Activated CD4-positive, alpha-beta T cell treated with anti-CD3 and anti-CD28 coated beads, Interleukin-2, amount 10 ng/mL, durations not matched to agents 24 days and 14 days (primary cell): ENCODE measurements at places on chromosomes 2 and 18.

DNA sequence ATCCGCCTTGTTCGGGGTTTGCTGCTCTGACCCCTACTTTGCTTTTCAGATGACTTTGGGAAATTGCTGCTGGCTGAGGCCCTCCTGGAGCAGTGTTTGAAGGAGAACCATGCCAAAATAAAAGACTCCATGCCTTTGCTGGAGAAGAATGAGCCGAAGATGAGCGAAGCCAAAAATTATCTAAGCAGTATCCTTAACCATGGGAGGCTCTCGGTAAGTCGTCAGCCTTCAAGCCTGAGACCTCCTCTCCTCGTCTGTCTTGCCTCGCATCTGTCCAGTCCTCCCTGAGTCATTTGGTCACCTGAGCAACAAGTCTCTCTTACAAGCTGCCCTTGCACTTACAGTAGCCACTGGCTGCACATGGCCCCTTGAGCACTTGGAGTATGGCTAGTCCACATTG is 34.7 kb upstream of the MCFD2 start:
- no peak for DNase-seq
- H3K27ac ChIP-seq: peak overlapping the region; percentile 80
- peaks cover 60% of the 10 kb centered on the region for H3K36me3 ChIP-seq
- peaks cover 30% of the 10 kb centered on the region for H3K4me1 ChIP-seq
- no peaks in the 10 kb centered on the region for H3K27me3 ChIP-seq
- H3K4me3 ChIP-seq: no peak overlapping the region

GRCh38 chr2:217944366-217944765 is 58.4 kb downstream of the TNS1 start:
- peaks cover 5% of the 10 kb centered on the region for H3K4me1 ChIP-seq
- no peak overlapping the region for H3K4me3 ChIP-seq
- no peaks in the 10 kb centered on the region for H3K36me3 ChIP-seq
- no peak for DNase-seq

- no peak overlapping the region for H3K4me3 ChIP-seq
- no peak for DNase-seq
- H3K27me3 ChIP-seq: peaks cover 9% of the 10 kb centered on the region
- H3K36me3 ChIP-seq: no peaks in the 10 kb centered on the region
These were observed 101.5 kb upstream of the GALNT5 start for GRCh38 chr2:157155992-157156391.

GRCh38 chr2:200786826-200787225 is 24.9 kb upstream of the BZW1 start:
- peaks cover 8% of the 10 kb centered on the region for H3K4me1 ChIP-seq
- no peak overlapping the region for H3K4me3 ChIP-seq
- H3K27ac ChIP-seq: peak overlapping the region; percentile 59
- H3K27me3 ChIP-seq: peaks cover 2% of the 10 kb centered on the region
- no peak for DNase-seq
- H3K36me3 ChIP-seq: no peaks in the 10 kb centered on the region

DNA sequence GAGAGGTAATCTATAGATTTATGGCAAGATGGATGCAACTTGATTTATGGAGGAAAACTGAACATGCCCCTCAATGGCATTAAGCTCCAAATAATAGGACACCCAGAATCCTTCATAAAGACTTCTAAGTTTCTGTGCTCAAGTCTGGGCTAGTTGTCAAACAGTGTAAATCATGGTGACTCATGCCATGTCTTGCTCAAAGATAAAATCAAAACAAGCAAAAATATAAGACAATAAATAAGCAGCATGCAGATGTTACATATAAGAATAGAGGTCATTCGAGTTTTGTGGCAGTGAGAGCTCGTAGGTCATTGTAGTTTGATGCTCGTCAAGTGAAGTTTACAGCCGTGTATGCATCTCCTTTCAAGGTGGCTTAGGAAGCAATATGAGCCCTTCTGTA is 403.2 kb downstream of the THSD7B start:
- H3K36me3 ChIP-seq: no peaks in the 10 kb centered on the region
- no peaks in the 10 kb centered on the region for H3K4me1 ChIP-seq
- no peak overlapping the region for H3K4me3 ChIP-seq
- no peaks in the 10 kb centered on the region for H3K27me3 ChIP-seq

GRCh38 chr2:220948579-220948978 is 623.5 kb downstream of the EPHA4 start:
- no peak for DNase-seq
- H3K27me3 ChIP-seq: no peaks in the 10 kb centered on the region
- no peak overlapping the region for H3K27ac ChIP-seq
- no peaks in the 10 kb centered on the region for H3K36me3 ChIP-seq
- no peaks in the 10 kb centered on the region for H3K4me1 ChIP-seq
- no peak overlapping the region for H3K4me3 ChIP-seq

DNA sequence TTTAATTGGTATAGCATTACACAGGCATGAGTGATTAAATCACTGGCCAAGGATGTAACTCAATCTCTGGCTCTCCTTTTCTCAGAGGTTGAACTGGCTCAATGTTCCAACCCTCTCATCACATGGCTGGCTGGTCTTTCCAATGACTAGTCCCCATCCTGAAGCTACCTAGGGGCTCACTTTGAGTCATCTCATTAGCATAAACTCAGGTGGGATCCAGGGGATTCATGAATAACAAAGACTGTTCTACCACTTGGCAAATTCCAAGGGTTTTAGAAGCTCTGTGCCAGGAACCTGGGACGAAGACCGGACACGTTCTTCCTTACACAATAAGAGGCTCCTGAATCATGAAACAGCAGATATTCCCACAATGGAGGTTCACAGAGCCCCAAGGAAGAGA is 145.0 kb upstream of the SPATS2L start:
- H3K27ac ChIP-seq: no peak overlapping the region
- no peaks in the 10 kb centered on the region for H3K36me3 ChIP-seq
- H3K4me1 ChIP-seq: no peaks in the 10 kb centered on the region
- no peak overlapping the region for H3K4me3 ChIP-seq
- no peak for DNase-seq

DNA sequence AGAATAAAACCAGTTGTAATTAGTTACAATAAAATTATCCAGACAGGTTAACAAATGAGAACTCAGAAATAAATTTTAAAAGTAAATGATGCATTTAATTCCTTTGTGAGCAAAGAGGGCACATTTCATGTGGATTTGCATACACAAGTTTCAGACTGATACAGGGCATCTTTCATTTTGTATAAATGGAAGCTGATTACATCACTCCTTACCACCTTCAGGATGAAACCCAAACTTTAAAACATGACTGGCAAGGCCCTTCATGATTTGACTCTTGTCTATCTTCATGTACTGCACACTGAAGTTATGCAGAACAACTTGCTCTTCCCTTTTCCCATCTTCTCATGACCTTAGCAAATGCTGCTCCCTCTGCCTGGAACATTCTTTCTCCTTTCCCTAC is 26.9 kb downstream of the EFEMP1 start:
- H3K27me3 ChIP-seq: no peaks in the 10 kb centered on the region
- H3K4me1 ChIP-seq: no peaks in the 10 kb centered on the region
- no peak overlapping the region for H3K4me3 ChIP-seq

DNA sequence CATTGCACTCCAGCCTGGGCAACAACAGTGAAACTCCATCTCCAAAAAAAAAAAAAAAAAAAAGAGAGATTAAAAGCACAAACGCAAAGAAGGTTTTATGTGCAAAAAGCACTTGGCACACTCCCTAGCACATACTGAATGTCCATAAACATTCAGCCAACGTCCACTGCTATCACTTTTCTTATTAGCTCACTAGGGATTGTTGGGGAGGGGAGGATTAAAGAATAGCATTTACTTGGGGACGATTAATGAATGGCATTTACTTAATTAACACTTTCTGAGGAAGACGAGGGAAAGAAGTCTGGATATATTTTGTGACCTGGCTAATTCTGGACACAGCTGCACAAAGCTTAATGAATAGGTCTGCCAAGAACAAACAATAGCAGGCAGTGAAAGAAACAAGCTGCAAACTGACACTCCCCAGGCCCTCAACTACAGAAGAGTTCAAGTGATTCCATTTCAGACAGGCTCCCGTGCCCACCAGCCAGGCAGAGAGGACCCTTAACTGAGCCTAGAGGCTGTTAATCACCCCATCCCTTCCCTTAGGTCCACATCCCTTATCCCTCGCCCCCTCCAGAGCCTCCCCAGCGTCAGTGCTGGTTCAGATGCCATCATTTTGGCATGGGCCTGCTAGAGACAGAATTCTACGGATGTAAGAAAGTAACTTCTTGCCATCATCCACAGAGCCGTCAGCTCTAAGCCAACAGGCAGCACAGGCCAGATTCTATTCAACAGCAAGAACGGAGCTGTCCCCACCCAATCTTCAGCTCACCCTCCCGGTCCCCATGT is 7.4 kb downstream of the CYB5A start:
- DNase-seq: peak; percentile 43
- H3K4me3 ChIP-seq: no peak overlapping the region
- peaks cover 19% of the 10 kb centered on the region for H3K4me1 ChIP-seq
- H3K27me3 ChIP-seq: peaks cover 11% of the 10 kb centered on the region
- no peak overlapping the region for H3K27ac ChIP-seq

GRCh38 chr18:79393635-79394533 is 1.8 kb upstream of the NFATC1 start:
- peaks cover 19% of the 10 kb centered on the region for H3K4me1 ChIP-seq
- peak overlapping the region; percentile 92 for H3K27ac ChIP-seq
- DNase-seq: peak; percentile 83
- H3K36me3 ChIP-seq: peaks cover 15% of the 10 kb centered on the region
- H3K27me3 ChIP-seq: peaks cover 27% of the 10 kb centered on the region

- no peak overlapping the region for H3K27ac ChIP-seq
These were observed 12.6 kb downstream of the PPP1R1C start for GRCh38 chr2:181998041-181998835.

GRCh38 chr2:30981510-30981909 is 156.7 kb downstream of the GALNT14 start:
- no peak overlapping the region for H3K4me3 ChIP-seq
- no peaks in the 10 kb centered on the region for H3K36me3 ChIP-seq
- no peak for DNase-seq
- H3K4me1 ChIP-seq: no peaks in the 10 kb centered on the region

- H3K27me3 ChIP-seq: peaks cover 9% of the 10 kb centered on the region
- no peak for DNase-seq
- H3K27ac ChIP-seq: no peak overlapping the region
- H3K36me3 ChIP-seq: no peaks in the 10 kb centered on the region
These were observed 78.5 kb downstream of the RBM43 start for GRCh38 chr2:151182899-151183809.

GRCh38 chr2:241109210-241110088 is 7.4 kb upstream of the MTERF4 start:
- peak overlapping the region; percentile 98 for H3K27ac ChIP-seq
- peaks cover 34% of the 10 kb centered on the region for H3K4me1 ChIP-seq

GRCh38 chr18:28127763-28128658 is 48.9 kb downstream of the CDH2 start:
- no peaks in the 10 kb centered on the region for H3K4me1 ChIP-seq
- no peaks in the 10 kb centered on the region for H3K36me3 ChIP-seq

- peaks cover 3% of the 10 kb centered on the region for H3K4me1 ChIP-seq
- H3K27me3 ChIP-seq: no peaks in the 10 kb centered on the region
- H3K4me3 ChIP-seq: no peak overlapping the region
- H3K27ac ChIP-seq: no peak overlapping the region
- DNase-seq: no peak
These were observed 41.6 kb upstream of the RALBP1 start for GRCh38 chr18:9433671-9434121.

GRCh38 chr2:46024146-46024779 is 272.9 kb upstream of the EPAS1 start:
- H3K4me1 ChIP-seq: peaks cover 29% of the 10 kb centered on the region
- no peak overlapping the region for H3K27ac ChIP-seq
- no peak for DNase-seq
- no peaks in the 10 kb centered on the region for H3K27me3 ChIP-seq

DNA sequence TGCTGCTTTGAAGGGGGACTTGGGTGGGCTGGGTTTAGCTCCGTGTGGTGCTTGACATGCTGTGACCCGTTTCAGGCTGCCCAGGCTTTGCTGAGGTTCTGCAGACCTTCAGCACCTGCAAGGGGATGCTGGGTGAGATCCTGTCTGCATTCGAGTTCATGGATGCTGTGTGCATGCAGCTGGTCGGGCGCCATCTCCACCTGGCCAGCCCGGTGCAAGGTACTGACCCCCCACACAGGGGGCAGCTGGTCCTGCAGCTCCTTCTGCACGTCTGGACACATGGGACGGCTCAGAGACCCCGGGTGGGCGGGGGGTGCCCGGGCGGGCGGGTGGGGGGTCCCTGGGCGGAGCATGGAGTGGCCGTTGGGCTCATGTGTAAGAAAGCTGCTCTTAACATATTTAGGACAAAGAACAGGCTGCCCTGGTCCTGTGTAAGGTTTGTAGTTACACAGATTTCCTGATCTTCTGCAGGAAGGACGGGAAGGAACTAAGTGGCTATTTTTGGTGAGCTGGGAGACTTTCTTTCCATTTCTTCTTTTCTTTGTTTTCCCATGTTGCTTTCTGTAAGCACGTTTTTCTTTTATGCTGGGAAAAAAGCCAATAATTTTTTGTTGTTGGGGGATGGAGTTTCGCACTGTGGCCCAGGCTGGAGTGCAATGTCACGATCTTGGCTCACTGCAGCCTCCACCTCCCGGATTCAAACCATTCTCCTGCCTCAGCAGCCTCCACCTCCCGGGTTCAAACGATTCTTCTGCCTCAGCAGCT is 15.8 kb downstream of the D2HGDH start:
- peaks cover 30% of the 10 kb centered on the region for H3K36me3 ChIP-seq
- no peak overlapping the region for H3K27ac ChIP-seq

GRCh38 chr2:197268786-197269584 is 41.6 kb downstream of the ANKRD44 start:
- H3K27ac ChIP-seq: peak overlapping the region; percentile 71
- H3K4me1 ChIP-seq: peaks cover 80% of the 10 kb centered on the region
- peak; percentile 77 for DNase-seq
- peak overlapping the region; percentile 12 for H3K4me3 ChIP-seq
- no peaks in the 10 kb centered on the region for H3K27me3 ChIP-seq

DNA sequence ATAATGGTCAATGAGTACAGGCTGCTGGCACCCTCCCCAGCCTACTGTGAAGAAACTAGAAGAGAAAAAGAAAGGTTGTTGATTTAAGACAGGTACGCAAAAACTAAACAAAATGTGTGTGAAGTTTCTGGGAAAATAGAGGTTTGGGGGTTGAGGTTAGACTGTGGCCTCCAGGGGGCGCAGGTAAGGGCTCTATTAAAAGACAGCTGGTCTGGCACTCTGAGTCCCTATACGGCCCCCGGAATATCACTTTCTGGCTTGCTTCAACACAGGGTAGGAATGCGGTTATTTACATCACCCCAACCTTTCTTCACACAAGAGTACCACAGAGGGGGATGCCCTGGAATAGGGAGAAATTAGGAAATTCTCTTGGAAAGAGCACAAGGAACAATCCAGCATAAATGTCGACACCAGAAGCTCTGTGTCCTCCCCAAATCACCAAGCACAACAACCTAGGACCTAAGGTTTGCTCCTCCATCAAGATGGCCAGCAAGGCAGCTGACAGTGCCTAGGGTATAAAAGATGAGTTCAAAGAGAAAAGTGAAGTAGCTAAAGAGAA is 480.8 kb upstream of the KLHL29 start:
- H3K27me3 ChIP-seq: no peaks in the 10 kb centered on the region
- no peak overlapping the region for H3K4me3 ChIP-seq
- DNase-seq: peak; percentile 58
- no peak overlapping the region for H3K27ac ChIP-seq
- no peaks in the 10 kb centered on the region for H3K4me1 ChIP-seq
